Stimulated activated CD4-positive, alpha-beta T cell treated with anti-CD3 and anti-CD28 coated beads, TNF-alpha, amount 100 ng/mL, for 4 hours (primary cell): ENCODE measurements at places on chromosomes 4 and X.

DNA sequence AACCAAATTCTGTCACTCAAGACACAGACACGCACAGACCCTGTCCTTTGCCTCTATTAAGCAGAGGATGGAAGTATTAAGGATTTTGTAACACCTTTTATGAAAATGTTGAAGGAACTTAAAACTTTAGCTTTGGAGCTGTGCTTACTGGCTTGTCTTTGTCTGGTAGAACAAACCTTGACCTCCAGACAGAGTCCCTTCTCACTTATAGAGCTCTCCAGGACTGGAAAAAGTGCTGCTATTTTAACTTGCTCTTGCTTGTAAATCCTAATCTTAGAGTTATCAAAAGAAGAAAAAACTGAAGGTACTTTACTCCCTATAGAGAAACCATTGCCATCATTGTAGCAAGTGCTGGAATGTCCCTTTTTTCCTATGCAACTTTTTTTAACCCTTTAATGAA, 215.7 kb downstream of the GC start:
- no peak for DNase-seq

DNA sequence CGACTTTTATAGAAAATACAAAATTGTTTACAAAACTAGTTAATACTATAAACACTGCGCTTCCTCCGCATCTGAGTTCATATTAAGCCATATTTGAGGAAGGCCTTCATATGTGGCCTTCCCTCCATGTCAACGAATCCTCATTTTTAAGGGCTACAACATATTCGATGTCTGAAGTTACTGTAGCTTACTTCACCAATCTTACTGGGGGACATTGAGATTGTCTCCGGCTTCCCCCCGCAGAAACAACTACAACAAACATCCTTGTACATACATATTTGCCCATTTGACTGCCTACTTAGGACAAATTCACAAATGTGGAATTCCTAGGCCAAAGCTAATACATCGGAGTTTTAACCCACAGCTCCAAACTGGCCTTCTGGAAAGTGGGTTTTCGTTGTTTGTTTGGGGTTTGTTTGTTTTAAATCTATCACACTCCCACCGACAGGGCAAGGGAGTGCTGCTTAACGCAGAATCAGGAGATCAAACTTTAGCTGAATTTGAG, 581 bp upstream of the FAM114A1 start:
- DNase-seq = no peak

DNA sequence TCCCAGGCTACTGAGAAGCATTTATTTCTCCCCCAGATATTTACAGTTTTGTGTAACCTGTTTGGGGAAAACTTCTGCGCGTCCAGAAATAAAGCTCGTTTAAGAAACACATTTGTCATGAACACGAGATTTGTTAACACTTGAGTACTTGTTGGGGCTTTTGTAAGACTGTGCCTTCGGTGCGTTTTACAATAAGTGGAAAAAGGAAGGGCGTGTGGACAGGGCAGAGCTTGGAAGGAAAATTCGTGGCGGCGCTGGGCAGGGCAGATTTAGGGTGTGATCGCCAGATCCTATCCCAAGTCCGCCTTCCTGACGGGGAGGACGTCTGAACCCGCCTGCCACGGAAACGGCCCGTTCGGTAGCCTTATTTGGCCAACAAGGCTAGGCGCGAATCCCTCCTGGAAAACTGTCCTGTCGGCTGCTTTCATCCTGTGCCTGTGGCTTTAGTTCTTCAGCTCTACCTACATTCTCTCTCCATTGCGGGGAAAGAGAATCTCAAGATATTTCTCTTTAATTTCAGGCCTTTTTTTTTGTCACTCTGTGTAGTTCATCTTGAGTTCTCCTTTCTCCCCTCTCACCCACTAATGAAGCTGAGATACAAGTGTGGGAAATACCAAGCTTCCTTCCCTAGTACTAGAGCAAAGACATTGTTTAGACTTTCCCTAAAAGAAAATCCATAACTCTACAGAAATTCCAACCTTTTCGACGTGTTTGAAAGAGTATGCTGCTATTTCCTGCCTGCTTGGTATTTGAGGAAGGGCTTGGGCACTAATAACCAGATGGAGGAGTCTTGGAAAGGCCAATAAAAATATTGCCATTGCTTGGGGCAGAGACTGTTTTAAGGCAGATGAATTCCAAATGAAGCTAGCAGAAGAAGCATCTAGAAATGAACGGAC, 982 bp downstream of the PDLIM5 start:
- no peak for DNase-seq

DNA sequence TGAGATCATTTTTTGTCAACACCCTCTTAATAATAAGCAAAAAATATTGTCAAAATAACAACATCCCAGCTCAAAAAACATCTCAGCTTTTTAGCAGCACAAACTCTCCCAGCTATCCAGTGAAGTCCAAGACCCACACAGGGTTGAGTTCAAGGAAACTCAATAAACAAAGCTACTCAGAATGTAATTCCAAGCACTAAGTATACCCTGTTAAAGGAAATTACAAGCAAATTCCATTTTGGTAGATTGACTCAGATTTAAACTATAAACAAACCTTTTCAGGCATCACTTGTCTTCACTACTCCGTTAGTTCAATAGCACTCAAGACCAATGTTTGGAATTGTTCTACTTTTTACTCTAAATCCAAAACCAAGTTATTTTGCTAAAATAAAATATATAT, 506.0 kb upstream of the INTU start:
- DNase-seq = no peak
